A172 (cell line): ENCODE measurements at places on chromosomes 7 and 10.

DNA sequence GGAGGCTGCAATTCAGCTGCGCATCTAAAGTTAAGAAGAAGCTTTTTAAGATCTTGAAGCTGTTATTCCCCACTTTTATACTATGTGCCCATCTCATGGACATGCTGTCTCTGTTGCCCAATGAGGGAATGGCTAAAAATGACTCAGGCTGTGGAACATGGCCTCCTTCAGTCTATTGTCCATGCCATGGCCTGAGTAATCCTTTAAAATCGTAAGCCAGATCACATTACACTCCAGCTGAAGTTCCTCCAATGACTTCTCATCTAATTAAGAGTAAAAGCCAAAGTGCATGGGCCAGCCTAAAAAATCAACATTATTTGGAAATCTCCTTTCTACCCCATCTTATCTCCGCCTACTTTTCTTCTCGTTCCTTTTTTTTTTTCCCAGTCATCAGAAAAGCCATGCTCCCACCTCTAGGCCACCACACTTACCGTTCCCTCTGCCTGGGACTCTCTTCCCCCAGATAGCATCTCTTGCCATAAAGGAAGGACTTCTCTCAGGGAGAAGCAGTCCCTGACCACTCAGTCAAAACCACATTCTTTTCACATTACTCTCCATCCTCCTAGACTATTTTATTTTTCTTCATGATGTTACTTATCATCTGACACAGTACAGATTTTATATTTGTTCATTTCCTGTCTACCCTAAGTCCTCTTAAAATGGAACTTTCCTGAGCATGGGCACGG lies 337.4 kb downstream of the PRPF18 start:
- peak; percentile 91 for DNase-seq

DNA sequence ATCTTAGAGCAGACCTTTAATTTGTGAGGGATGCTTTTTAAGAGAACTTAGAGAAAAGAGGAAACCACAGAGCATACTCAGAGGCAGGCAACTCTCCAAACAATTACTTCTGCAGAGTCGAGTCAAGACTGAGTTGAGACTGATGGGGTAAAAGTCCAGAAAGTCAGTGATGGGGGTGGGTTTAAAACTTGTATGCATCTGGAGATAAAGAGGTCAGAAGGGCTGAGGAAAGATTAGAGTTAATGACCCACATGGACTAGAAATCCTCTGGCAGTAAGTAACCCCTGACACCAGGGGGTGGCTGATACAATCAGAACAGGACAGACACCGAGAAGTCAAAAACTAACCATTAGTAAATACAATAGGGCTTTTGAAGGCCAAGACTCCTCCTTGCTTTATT lies 42.4 kb upstream of the SEPTIN7 start:
- DNase-seq: no peak

DNA sequence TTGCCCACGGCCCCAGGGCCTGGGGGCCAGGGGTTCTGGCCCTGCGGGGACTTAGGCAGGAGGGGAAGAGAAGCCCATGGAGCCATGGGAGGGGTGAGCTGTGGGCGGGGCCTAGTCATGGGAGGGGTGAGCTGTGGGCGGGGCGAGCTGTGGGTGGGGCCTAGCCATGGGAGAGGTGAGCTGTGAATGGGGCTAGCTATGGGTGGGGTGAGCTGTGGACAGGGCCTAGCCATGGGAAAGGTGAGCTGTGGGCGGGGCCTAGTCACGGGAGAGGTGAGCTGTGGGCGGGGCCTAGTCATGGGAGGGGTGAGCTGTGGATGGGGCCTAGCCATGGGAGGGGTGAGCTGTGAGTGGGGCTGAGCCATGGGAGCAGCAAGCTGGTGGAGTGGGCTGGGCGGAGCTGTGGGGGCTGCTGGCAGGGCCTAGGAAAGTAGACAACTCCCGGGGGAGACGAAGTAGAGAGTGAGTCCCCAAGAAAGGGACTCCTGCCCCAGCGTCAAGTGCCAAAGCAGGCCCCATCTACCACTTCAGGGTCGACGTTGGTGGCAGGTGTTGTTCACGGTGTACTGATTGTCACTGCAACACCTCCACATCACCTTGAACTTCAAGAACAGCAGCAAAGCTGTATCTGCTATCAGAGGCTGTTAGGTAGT lies 19.2 kb upstream of the TTYH3 start:
- DNase-seq: no peak

- DNase-seq: no peak
Measured at GRCh38 chr7:17830206-17830605, 110.1 kb downstream of the SNX13 start.

GRCh38 chr7:30713392-30713791 lies 31.1 kb upstream of the CRHR2 start:
- no peak for DNase-seq

GRCh38 chr7:129843365-129843898 lies 109.3 kb downstream of the UBE2H start:
- no peak for DNase-seq
